ENCODE measurements at places on chromosomes 6 and 20. TPM values are rescaled to one million over a fixed set of nuclear protein-coding genes. Genes with fewer than 3 reads are reported as not detected.

The SLC22A7 gene
- not detected for total RNA-seq

- no peaks in the 10 kb centered on the region for H3K4me1 ChIP-seq
- no peaks in the 10 kb centered on the region for H3K36me3 ChIP-seq
- H3K4me3 ChIP-seq = no peak overlapping the region
- H3K27me3 ChIP-seq = no peaks in the 10 kb centered on the region
- no peak overlapping the region for H3K27ac ChIP-seq
These were observed 30.2 kb upstream of the MRPS18A start for GRCh38 chr6:43717822-43718221.

- peak overlapping the region; percentile 91 for H3K27ac ChIP-seq
- no peaks in the 10 kb centered on the region for H3K27me3 ChIP-seq
- no peak overlapping the region for H3K4me3 ChIP-seq
- no peaks in the 10 kb centered on the region for H3K36me3 ChIP-seq
- no peak for DNase-seq
These were observed 38.7 kb downstream of the TGM2 start for GRCh38 chr20:38126146-38126921.

The WFDC6 gene
- not detected for total RNA-seq

DNA sequence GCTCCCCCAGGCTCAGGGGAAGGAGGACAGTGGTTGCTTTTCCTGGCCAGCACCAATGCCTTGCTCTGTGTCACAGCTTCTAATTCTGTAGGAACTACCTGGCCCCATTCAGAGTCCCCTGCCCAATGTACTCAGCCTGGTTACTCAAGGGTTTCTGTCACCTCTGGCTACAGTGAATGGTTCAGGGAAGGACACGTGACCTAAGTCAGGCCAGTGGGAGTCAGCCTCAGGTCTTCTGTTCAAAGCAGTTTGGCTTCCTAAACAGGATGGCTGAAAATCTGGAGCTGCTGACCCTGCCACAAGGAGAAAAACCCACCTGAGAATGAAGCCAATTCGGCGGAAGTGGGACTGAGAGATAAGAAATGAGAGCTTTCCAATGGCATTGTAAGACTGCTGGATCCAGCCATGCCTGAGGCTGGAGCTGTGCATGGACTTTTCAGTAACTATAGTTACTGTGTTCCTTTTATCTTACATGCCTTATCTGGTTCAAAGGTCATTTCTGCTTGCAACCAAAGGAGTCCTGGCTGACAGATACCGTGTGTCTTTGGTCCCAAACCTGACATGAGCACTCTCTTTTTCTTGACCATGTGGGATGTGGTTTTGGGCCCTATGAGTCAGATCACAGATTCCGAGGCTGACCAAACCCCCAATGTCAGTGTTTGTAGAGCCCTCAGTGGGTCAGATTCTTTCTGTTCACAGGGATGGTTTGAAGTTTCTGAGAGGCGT is 104.3 kb downstream of the SULF2 start:
- no peak overlapping the region for H3K27ac ChIP-seq
- H3K4me1 ChIP-seq = no peaks in the 10 kb centered on the region
- no peaks in the 10 kb centered on the region for H3K36me3 ChIP-seq
- H3K27me3 ChIP-seq = no peaks in the 10 kb centered on the region
- no peak for DNase-seq
- no peak overlapping the region for H3K4me3 ChIP-seq

The CRISP3 gene
- not detected for total RNA-seq

- H3K4me1 ChIP-seq = peaks cover 2% of the 10 kb centered on the region
- no peak overlapping the region for H3K27ac ChIP-seq
- H3K36me3 ChIP-seq = no peaks in the 10 kb centered on the region
- DNase-seq = no peak
- H3K27me3 ChIP-seq = no peaks in the 10 kb centered on the region
- no peak overlapping the region for H3K4me3 ChIP-seq
These were observed 56.9 kb downstream of the PHACTR2 start for GRCh38 chr6:143734641-143735063.

The RNF182 gene
- 0.60 TPM for total RNA-seq

- H3K4me3 ChIP-seq = no peak overlapping the region
- no peaks in the 10 kb centered on the region for H3K27me3 ChIP-seq
- no peaks in the 10 kb centered on the region for H3K4me1 ChIP-seq
- H3K27ac ChIP-seq = no peak overlapping the region
- no peaks in the 10 kb centered on the region for H3K36me3 ChIP-seq
These were observed 52.4 kb downstream of the DNAH8 start for GRCh38 chr6:38767560-38767959.

The TPX2 gene
- total RNA-seq = 2.1 TPM

- H3K4me1 ChIP-seq = no peaks in the 10 kb centered on the region
- no peak overlapping the region for H3K4me3 ChIP-seq
- H3K27me3 ChIP-seq = no peaks in the 10 kb centered on the region
- no peak overlapping the region for H3K27ac ChIP-seq
- H3K36me3 ChIP-seq = no peaks in the 10 kb centered on the region
These were observed 50.4 kb downstream of the IRAK1BP1 start for GRCh38 chr6:78917788-78918187.

The LY6G6F gene
- not detected for total RNA-seq

DNA sequence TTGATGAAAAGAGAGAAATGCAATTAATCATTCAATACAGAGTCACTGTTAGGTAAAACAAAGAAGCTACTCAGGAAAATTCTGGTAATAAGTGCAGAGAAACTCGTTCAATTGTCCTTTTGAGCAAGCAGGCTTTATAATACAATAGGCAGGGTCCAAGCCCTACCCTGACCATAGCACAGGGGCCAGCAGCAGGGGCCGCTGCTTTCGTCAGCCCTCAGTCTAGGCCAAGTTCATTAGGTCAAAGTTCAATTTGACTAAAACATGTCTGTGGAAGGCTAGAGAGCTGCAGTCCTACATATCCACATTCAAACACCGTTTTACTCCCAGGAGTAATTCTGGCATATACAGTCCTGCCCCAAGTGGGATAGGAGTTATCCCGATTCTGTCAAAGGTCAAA is 94.6 kb downstream of the BCAS1 start:
- no peak for DNase-seq
- no peaks in the 10 kb centered on the region for H3K27me3 ChIP-seq
- H3K27ac ChIP-seq = no peak overlapping the region
- no peaks in the 10 kb centered on the region for H3K36me3 ChIP-seq
- H3K4me3 ChIP-seq = no peak overlapping the region

The PGC gene
- 0.65 TPM for total RNA-seq

The RARS2 gene
- 36.1 TPM for total RNA-seq

DNA sequence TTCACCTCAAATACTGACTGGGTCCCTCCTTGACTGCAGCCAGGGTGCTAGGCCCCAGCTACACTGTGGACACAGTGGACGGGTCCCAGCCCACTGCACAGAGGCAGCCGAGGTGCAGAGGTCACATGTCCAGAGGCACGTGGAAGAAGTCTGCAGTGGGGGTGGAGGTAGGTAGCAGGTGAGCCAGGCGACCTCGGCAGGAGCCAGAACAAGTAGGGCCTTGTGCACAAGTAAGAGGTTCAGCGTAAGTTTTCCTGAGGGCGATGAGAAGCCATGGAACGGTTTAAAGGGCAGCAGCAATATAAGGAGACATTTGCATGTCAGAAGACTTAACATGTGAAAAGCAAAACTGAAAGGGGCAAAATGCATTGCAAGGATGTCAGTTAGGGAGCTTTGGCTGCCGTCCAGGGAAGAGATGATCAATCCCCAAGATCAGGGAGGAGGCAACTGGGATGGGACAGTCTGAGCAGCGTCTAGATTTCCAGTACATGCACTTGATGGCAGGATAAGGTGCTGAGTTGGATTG is 49.7 kb upstream of the SNX9 start:
- H3K27ac ChIP-seq = no peak overlapping the region
- no peaks in the 10 kb centered on the region for H3K36me3 ChIP-seq
- H3K27me3 ChIP-seq = no peaks in the 10 kb centered on the region
- H3K4me1 ChIP-seq = no peaks in the 10 kb centered on the region

DNA sequence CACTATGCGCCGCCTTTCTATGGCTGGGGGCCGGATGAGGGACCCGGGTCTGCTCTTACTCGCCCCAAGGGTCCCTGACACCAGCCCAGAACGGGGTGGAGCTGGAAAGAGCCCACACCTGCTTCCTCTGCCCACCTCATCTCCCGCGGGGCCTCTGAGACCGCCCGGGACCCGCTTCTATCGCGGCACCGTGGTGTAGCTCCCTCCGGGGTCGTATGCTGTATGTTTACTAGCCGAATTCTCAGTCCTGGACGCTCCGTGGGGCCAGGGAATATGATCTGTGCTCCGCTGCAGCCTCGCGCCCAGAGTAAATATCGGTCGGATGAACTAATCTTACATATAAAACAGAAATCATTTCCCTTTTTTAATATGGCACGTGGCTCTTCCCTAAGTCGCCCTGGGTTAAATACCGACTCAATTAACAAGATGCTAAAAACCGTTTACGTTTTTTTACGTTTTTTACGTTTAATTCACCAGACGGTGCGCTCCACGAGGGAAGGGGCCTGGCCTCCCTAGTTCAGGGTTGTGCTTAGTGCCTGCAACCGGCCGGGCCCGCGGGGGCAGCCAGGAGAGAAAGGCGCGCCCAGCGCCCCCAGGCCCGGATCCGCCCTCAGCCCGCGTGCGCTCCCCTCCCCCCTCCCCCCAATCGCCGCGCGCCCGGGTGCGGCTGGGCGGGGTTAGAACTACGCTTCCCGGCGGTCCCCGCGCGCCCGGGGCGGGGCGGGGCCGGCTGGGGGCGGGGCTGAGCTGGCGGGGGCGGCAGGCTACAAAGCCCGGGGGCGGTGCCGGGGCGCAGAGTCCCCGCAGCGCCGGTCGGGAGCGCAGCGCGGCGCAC is at the start of gene RBM38:
Gene RBM38 (plus strand): TSS at position 793 of the 835 bp plus-strand sequence. CDS start 186 bp downstream, outside the sequence.
- peak within 1 kb of the TSS; percentile 43 for H3K27ac ChIP-seq
- peak within 1 kb of the TSS; percentile 87 for H3K4me3 ChIP-seq
- H3K27me3 ChIP-seq = no peaks in the 10 kb centered on the region
- peak; percentile 65 for DNase-seq
- no peaks in the 10 kb centered on the region for H3K4me1 ChIP-seq

The GJA1 gene
- total RNA-seq = 213 TPM

DNA sequence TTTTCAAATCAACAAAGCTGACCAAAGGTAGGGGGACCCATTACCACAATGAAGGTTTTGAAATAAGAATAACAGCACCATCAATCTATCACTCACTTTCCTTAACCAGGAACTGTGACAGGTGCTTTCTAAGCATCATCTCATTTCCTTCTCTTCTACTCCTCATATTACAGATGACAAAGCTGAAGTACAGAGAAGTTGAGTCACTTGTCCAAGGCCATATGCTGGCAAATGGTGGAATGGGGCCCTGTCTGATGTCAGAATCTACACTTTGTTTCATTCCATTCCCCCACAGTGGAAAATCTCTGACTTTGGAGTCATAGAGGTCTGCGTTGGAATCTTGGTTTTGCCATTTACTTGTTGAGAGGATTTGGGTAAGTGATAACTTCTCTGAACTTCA is 222.5 kb upstream of the LRFN2 start:
- no peaks in the 10 kb centered on the region for H3K27me3 ChIP-seq
- H3K4me3 ChIP-seq = no peak overlapping the region
- H3K36me3 ChIP-seq = no peaks in the 10 kb centered on the region
- no peak overlapping the region for H3K27ac ChIP-seq
- no peak for DNase-seq
- no peaks in the 10 kb centered on the region for H3K4me1 ChIP-seq

Measured in aorta (tissue), 5 donors.